ENCODE measurements at places on chromosomes 5 and 9.
A peak's percentile ranks its signal among the peaks of the same experiment; 100 is the strongest.

DNA sequence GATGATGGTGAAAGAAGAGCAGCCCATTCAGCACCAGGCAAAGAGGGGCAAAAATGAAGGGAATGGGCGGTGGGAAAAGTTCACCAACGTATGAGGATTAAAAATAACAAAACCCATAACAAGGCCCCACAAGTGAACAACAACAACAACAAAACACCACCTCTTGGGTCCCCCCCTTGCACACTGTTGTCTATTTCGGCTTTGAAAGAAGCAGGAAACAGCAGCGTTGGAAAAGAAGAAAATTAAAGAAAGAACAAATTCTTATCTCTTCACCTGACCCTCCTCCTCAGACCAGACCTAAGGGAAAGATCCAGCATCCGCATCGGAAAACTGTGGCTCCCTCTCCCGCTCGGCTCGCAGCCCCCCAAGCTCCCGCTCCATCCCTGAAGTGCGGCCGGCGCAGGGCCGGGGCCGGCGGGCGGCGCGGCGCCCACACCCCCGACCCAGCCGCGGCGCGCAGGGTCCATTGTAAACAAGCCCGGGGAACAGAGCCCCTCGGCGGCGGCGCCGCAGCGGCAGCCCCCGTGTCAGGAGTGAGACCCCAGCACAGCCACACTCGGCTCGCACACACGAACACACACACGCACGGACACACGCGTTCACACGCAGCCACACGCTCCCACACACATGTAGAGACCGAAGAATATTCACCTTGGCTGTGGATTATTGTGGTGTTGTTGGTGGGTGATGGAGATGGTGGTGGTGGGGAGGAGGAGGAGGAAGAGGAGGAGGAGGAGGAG is 535 bp downstream of the RFX3 start:
- peak; percentile 38 for DNase-seq

DNA sequence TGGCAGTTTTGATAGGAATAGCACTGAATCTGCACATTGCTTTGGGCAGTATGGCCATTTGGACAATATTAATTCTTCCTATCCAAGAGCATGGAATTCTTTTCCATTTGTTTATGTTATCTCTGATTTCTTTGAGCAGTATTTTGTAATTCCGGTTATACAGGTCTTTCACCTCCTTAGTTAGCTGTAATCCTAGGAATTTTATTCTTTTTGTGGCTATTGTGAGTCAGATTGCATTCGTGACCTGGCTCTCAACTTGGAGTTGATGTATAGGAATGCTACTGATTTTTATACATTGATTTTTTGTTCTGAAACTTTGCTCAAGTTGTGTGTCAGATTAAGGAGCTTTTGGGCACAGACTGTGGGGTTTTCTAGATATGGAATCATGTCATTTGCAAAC is 24.0 kb downstream of the TMEM161B start:
- no peak for DNase-seq

- no peak for DNase-seq
These were observed 36.5 kb downstream of the PLEKHG4B start for GRCh38 chr5:128446-128845.

GRCh38 chr5:143892271-143892670 is 80.3 kb downstream of the HMHB1 start:
- DNase-seq: no peak

DNA sequence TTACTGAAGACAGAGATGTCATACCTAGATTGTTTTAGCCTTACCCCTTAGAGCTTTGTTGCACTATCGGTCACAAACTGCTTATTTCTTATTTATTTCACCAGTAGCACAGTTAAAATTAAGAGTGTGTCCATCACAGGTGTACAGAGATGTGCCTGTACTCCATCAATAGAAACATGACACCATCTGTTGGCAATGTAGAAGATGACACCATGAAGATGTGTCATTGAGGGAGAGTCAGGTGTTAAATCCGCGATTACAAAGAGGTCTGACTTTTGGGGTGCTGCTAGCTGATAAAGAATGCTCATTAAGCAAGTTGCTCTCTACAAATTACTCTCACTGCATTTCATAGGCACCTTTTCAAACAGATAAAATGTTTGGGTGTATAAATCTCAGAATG is 164.4 kb downstream of the SMARCA2 start:
- no peak for DNase-seq

GRCh38 chr9:34715639-34716215 is 5.8 kb upstream of the CCL21 start:
- DNase-seq: no peak

DNA sequence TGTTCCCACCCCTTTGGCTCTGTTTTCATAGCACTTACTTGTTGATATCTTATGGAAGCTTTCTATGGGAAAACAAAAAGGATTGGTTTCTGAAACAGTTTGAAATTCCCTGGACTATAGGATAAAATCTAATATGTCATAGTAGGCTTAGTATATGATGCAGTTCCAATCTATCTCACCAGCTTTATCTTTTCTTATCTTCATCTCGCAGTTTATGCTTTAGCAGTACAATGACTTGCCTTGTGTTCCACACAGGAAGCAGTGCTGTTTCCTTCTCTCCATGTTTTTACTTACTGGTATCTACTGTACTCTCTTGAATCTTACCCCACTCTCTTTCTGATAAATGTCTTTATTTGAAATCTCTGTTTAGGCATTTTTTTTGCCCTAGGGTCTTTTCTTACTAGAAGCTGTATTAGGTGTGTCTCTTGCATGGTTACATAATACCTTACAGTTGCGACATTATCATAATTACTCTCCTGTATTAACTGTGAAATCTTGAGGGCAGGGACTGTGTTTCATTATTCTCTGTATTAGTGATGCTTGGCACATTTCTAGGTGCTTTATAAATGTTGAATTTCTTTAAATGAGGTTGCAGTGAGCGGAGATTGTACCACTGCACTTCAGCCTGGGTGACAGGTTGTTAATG is 76.3 kb downstream of the FOCAD start:
- DNase-seq: no peak

GRCh38 chr5:175478008-175478383 is 364 bp upstream of the SFXN1 start:
- DNase-seq: no peak

- DNase-seq: no peak
These were observed 112.5 kb downstream of the WDR41 start for GRCh38 chr5:77379558-77380061.

DNA sequence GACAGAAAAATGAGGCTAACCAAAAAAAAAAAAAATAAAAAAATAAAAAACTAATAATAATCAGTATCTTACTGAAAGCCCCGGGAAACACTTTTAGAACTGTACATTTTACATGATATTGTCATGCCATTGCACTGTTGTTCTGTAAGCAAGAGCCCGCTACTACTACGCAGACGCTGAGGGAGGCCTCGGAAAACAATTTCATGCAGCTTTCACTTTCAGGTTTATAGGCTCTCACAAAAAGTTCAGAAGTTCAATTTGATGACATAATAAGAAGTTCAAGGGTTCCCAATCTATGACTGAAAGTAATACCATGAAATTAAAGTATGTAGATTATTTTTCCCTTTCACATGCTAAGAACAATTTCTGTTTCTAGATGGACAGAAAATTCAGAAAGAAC is 318.3 kb upstream of the ITGA1 start:
- no peak for DNase-seq

DNA sequence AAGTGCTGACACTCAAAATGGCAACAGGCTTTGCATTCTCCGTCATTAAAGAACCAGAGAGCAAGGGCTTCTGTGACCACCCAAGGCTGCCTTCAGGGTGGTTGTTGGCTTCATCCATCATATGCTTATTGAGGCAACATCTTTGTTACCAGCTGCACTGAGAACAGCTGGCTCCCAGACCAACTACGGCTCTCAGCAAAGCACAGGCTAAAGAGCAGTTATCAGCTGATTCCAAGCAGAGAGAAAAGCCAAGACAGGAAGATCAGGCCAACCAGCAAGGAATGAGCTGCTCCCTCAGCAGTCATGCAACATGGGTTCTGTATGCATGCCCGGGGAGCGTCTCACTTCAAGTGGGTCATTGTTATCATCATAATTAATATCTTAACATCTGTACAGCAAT is 358.9 kb downstream of the ACTL7B start:
- DNase-seq: no peak

DNA sequence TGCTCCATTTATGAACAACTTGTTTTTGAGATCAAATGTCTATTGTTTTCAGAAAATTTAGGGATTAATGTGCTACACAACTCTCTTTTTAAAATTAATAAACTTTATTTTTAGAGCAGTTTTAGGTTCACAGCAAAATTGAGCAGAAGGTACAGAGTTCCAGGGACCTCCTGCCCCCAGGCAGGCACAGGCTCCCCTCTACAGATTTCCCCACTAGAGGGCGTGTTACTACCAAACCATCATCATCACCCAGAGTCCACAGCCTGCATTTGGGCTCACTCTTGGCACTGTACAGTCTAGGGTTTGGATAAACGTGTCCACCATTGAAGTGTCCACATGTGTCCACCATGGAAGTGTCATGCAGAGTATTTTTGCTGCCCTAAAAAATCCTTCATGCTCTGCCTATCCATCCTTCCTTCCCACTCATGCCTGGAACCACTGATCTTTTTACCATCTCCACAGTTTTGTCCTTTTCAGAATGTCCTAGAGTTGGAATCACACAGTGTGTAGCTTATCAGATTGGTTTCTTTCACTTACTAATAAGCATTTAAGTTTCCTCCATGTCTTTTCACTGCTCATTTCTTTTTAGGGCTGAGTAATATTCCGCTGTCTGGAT is 61.7 kb downstream of the MRPL36 start:
- no peak for DNase-seq

DNA sequence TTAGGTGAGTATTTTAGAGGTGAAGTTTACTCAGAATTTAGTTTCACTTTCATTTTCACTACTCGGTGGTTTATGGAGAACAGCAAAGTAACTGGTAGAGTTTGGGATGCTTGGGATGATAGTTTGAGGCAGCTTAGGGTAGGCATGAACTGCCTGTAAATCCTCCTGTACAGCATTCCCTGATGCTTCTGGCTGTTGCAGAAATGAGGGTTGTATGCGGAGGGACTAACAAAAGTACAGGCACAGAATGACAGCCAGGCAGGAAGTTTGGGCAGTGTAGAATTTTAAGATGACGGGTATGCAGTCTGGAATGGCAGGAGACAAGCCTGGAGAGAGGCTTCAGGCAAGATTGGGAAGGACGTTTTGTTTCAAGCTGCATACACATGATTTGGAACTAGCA is 48.0 kb upstream of the FAM120AOS start:
- DNase-seq: no peak

GRCh38 chr5:62315376-62316175 is 9.6 kb downstream of the KIF2A start:
- no peak for DNase-seq

DNA sequence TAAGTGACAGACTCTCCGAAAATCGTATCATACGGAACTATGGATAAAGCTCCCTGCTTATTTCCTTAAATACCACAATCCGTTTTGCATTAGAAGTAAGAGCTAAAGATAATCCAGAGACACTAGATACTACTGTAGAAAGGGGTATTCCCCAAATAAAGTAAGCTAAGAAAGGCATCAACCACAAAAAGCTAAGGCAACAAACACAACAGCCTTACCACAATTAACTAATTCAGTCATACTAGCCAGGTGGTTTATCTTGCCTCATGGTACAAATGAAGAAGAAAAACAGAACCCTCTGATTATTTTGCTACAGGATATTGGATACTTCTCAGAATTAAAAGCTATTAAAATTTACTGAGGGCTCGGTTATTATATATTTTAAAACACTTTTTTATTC is 14.1 kb downstream of the ERP44 start:
- DNase-seq: no peak

- no peak for DNase-seq
These were observed 35.5 kb downstream of the TIMD4 start for GRCh38 chr5:156927545-156927944.

- DNase-seq: no peak
These were observed 2375.8 kb downstream of the MAT2B start for GRCh38 chr5:165881259-165881658.

- peak; percentile 24 for DNase-seq
These were observed 85.5 kb upstream of the CTSL start for GRCh38 chr9:87640385-87640795.

Measured in NCI-H345 (cell line).